ENCODE measurements at places on chromosomes 7 and 10.

GRCh38 chr10:49598164-49598856 is 11.8 kb upstream of the SLC18A3 start:
- no peak for DNase-seq

DNA sequence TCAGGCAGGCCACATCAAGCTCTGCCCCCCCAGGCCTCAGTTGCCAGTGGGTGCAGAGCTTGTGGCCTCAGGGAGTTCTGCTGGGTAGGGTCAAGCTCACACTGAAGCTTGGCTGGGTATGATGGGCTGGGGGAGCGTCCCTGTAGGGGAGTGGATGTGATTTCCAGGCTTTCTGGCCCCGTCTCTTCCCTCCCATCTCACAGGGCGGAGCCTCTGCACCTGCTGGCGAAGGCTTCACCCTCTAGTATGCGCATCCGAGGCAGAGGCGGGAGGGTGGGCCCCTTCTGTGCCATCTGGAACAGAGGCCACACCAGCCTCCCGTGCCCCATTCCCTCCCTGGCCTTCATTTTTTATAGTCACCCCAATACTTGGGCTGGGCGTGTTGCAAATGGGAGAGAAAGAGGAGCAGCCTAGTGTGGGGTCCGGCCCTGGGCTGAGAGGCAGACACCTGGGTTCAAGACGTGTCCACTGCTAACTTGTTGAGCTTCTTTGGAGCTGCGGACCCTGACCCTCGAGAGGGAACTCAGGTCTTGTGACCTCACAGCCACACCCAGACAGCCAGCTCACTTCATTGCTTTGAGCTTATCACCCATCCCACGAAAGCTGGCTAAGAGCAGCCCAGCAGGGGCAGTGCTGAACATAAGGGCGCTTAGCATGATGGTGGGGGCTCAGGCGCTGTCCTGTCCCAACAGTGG is 2.3 kb downstream of the AQP1 start:
- DNase-seq = no peak

- no peak for DNase-seq
These were observed 146.7 kb upstream of the TMEM196 start for GRCh38 chr7:19920166-19920565.

DNA sequence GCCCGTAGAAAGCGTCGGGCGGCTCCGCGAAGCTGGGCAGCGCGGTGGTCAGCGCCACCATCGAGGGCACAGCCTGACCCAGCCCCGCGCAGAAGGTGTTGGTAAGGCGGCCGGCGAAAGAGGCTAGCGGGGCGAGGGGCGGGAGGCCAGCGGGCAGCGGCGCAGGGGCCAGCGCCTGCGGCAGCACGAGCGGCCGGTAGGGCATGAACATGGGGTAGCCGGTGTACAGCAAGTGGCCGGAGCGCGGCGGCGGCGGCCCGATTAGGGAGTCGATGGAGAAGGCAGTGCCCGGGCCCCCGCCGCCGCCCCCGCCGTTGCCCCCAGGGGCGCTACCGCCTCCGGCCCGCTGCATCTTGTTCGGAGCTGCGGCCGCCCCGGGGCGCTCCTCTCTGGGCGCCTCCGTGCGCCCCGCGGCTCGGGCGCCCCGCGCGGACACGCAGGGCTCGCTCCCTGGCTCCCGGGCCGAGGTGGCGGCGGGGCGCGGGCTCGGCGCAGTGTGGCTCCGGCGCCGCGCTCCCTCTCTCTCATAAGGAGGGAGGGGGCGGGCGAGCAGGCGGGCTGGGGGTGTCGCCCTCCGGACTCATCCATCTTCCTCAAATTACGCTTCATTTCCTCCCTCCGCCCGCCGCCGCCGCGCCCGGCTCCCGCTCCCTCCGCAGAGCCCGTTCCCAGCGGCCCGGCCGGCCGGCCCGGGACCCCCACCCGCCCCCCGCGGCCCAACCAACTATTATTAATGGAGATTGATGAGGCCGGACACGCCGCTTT is at the start of gene GBX1:
TSS of gene GBX1 (minus strand) at position 498 of the 765 bp plus-strand sequence. CDS start at position 352, 146 bp downstream.
- no peak for DNase-seq

DNA sequence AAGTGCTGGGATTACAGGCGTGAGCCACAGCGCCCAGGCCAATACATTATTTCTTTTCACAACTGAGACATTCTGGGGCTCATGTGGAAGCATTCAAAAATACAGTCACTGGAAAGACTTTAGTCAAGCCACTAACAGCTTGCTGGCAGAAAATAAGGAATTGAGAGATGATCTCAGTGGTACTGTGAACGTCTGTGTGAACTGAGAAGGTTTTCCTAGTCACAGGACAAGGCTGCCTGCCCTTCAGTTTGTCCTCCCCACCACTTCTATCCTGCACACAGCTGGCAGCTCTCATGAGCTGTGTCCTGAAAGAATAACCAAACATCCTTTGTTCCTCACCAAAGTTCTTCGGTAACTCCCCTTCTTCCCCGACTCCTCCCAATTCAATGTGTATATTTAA is 31.3 kb upstream of the ITGA8 start:
- DNase-seq = no peak

DNA sequence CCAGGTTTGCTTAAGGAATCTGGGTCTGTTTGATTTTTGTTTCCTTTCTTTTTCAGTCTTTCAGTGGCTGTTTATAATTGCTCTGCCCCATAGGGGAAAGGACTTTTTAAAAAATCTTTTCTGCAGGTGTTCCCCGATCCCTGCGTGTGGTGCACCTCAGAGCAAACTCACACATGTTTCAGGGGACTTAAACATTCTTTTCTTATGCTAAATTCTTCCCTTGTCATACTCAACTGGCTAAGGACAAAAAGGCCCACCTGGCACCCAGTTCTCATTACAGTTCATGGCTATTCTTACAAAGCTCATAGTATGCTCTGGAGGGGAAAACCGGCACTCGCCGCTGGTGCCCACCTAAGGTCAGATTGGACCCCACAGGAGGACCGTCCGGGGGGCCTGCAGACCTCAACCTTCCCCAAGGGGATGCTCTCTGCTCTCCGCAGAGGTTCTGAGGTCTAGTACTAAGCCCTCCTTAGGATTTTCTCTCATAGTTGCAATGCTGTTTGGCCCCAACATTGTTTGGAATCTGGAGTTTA is 220.3 kb downstream of the HGF start:
- DNase-seq = no peak

GRCh38 chr7:95690367-95690947 is 81.9 kb upstream of the DYNC1I1 start:
- no peak for DNase-seq

DNA sequence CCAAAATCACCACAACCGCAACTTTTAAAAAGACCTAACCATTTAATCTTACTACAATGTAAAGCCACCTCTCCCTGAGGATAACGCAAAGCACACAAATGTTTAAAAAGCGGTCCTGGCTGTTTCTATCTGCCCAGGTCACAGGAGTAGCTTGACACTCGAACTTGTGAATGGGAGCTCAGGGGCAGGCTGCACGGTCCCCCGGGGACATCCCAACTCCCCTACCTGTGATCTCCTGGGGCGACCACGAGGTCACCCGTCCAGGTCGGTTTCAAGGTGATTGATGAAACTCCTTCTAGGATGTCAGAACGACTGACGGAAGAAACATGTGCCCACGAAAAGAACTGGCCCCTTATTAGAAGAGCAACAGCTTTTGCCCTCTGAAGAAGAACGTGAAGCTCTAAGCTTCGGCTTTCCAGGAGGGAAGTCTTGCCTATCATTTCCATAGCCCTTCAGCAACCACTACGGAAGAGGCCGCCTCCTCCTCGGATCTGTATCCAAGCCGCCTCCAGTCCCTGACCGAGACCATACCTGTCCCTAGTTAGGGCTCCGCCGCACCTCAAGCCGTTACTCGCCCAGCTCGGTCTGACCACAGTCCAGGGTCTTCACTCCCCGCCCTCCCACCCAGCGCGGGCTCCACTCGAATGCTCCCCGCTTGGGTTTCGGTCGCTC is 459 bp downstream of the CYCS start:
- no peak for DNase-seq

- no peak for DNase-seq
These were observed 57.3 kb upstream of the BTBD16 start for GRCh38 chr10:122213766-122214165.

DNA sequence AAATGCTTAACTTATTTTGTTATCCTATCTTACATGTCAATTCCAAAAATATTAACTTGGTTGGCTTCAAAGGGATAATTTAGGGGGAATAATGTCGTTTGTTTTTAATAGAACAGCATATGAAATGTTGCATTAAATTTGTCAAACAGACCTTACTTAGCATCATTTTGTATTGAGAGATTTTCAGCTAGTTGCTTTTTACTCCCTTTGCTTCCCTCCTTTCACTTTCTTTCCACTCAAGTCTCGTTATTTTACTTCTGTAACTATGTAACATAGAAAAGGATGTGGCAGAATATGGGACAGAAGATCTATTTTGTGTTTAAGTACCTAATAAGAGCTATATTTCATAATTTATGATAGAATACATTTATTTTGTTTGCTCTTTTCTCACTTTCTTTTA is 2.6 kb downstream of the PHYHIPL start:
- no peak for DNase-seq

- no peak for DNase-seq
These were observed 174.7 kb upstream of the GRB10 start for GRCh38 chr7:50957431-50957830.

DNA sequence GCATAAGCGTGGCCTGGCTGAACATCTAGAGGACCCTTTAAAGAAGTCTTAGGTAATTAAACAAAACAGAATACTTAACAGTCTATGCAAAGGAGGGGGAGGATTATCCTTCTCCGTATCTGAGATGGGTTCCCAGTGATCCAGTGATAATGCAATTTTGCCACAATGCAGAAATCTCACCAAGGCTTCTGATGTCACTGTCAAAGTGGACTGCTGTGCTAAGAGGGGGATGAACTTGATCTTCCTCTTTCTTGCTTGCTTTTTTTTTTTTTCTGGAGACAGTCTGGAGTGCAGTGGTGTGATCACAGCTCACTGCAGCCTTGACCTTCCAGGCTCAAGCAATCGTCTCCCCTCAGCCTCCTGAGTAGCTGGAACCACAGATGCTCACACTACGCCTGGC is 30.8 kb downstream of the GATA3 start:
- DNase-seq = no peak
